ENCODE measurements at places on chromosomes 4 and X.

DNA sequence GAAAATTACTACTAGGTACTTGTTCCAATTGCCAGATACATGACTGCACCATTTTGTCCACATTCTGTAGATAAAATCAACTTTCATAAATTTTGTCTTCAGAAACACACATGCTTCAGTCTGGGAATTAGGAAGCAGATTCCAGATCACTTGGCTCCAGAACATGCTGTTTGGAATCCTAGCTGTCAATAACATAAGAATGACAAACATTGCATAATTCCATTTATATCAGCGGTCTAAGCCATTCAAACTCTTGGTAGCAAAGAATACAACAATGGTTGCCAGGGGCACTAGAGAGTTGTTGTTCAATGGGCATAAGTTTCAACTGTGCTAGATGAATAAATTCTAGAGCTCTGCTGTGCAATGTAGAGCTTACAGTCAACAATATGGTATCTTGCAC lies 1112.1 kb upstream of the AGA start:
- no peak for DNase-seq

- no peak for DNase-seq
These were observed 48.0 kb upstream of the HDAC8 start for GRCh38 chrX:72620550-72621145.

DNA sequence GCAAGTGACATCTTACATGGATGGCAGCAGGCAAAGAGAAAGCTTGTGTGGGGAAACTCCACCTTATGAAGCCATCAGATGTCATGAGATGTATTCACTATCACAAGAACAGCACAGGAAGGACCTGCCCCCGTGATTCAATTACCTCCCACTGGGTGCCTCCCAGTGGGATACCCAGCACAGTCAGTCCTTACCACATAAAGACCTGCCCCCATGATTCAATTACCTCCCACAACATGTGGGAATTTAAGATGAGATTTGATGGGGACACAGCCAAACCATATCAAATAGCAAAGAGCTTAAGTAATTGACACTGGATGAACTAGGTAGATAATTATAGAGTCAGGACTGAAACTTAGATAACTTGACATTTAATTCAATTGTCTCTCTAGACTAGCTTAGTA lies 85.6 kb downstream of the SLIT2 start:
- no peak for DNase-seq

GRCh38 chr4:17068392-17068791 lies 169.9 kb upstream of the LDB2 start:
- no peak for DNase-seq

- no peak for DNase-seq
These were observed 7.4 kb downstream of the SNCA start for GRCh38 chr4:89829470-89830138.

All from COR-L47 (cell line).